Activated CD4-positive, alpha-beta memory T cell treated with anti-CD3 and anti-CD28 coated beads, Interleukin-2, amount 10 ng/mL, durations not matched to agents 7 days and 5 days (primary cell): ENCODE measurements at places on chromosomes 7 and 10.

DNA sequence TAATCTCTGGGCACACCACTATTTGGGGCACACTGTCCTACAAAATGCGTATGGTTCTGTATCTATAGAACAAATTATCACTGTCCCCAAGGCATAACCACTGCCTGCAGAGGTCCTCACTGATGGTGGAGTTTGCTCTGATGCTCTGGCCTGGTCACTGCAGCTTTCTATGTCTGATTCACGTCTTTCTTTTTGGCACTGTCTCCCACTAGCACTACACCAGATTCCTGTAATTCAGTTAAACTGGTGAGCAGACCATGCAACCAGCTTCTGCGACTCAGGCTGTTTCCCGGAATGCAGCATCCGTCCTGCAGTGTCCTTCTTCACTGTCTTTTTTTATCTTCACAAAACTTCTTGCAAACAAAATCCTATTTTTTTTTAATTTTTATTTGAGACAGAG is 112.8 kb downstream of the KLF6 start:
- no peak for DNase-seq

GRCh38 chr10:75018251-75018650 is 93.2 kb upstream of the SAMD8 start:
- DNase-seq = no peak

DNA sequence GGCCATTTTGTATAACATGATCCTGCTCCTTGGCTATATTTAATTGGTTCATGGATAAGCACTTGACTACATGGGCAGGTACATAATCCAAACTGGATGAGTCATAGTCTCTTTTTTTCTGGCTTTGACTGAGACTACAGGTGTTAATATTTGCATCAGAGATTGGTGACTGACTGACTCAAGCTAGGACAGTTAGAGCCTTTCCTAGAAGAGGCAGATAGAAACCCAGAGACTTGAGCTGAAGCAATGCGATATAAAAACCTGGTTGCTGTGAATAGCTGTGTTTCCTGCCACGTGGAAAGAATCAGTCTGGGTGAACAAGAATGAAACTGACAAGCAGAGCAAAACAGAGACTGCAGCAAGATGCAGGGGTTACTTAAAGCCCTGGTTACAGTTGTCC is 81.0 kb downstream of the SAMD9 start:
- DNase-seq = peak; percentile 41

GRCh38 chr7:7108931-7109330 is 73.4 kb upstream of the C1GALT1 start:
- DNase-seq = no peak

- no peak for DNase-seq
Measured at GRCh38 chr7:44561962-44562621, 11.6 kb downstream of the DDX56 start.

GRCh38 chr10:132992433-132993215 is 50.3 kb upstream of the CFAP46 start:
- DNase-seq = no peak

- DNase-seq = no peak
Measured at GRCh38 chr10:86003201-86003621, 363.4 kb downstream of the GRID1 start.

GRCh38 chr10:77309509-77309908 is 328.1 kb downstream of the KCNMA1 start:
- no peak for DNase-seq

DNA sequence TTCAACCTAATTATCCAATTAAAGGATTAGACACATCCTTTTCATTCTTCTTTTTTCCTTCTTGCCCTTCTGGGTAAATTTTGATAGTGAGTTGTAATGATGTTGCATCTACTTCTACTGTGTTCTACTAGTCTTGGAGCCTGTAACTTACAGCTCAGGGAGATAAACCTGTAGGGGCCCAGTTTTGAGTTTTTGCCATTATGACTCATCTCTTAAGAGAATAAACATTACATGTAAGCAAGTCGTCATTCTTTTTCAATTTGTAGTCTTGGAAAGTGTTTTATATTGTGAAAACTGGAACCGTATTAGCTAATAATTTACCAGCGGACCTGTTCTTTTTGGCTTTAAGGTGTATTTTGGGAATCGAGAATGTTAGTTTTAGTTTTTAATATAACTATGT is 89.7 kb upstream of the RPA3 start:
- DNase-seq = no peak
